ENCODE measurements at places on chromosomes 2 and 18. TPM values are rescaled to one million over a fixed set of nuclear protein-coding genes. Genes with fewer than 3 reads are reported as not detected.

DNA sequence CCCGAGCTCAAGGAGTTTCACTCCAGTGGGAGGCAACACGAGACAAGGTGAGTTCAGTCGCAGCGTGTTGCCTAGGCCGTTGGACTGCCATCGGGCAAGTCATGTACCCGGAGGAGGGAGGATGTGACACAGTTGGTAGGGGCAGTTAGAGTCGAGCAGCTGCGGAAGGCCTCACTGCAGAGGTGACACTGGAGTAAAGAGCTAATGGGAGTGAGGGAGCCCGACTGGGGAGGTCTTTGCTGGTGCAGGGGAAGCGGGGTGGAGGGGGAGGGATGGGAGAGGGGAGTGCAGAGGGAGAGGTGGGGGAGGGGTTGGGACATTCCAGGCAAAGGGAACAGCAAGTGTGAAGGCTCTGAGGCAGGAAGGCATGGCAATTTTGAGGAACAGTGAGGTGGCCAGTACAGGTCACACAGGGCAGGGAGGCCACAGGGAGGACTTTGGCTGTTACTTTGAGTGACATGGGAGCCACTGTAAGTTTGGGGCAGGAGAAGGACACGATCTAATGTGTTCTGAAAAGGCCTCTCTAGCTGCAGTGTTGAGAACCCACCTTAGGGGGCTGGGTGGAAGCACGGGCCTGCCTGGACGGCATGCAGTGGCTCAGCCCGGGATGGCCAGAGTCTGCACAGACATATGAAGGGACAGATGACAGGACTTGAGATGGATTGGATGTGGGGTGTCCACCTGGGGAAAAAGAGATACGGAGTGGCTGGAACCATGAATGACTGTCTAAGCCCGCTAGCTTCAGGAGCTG is 61.1 kb downstream of the KCNF1 start:
- no peak for DNase-seq

DNA sequence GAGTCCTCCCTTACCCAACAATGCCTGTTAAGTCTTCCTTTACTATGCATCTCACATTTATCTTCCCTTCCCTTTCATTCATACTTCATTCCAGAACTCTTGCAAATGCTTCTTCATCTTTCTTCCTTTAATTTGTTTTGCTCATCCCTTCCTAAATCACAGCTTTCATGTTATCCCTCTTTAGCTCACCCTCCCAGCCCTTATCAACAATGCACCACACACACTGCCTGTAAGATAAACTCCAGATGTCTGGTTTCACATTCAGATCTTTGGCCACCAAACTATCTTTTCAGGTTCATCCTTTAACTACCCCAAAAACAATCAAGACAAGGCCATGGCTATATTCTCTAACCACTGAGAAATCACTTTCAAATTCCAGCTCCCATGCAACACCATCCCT is 3.4 kb downstream of the CCDC93 start:
- no peak for DNase-seq

DNA sequence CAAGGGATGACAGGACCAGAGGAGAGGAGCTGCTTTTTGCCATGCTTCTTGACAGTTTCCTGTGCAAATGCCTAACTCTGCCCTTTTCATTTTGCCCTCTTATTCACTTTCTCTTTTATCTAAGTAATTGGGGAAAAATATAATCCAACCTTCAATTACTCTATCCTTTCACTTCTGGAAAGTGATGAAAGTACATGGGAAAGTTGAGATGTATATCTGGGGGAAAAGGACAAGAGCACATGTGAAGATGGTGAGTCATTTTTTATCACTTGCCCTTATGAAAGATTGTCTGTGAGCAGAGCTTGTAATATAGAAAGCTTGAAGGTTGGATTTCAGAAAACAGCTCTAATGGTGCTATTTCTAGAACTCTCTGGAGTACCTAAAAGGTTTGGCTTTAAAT is 1070.7 kb downstream of the CNTNAP5 start:
- peak; percentile 3 for DNase-seq

GRCh38 chr2:121194626-121195025 is 90.4 kb downstream of the TFCP2L1 start:
- no peak for DNase-seq

DNA sequence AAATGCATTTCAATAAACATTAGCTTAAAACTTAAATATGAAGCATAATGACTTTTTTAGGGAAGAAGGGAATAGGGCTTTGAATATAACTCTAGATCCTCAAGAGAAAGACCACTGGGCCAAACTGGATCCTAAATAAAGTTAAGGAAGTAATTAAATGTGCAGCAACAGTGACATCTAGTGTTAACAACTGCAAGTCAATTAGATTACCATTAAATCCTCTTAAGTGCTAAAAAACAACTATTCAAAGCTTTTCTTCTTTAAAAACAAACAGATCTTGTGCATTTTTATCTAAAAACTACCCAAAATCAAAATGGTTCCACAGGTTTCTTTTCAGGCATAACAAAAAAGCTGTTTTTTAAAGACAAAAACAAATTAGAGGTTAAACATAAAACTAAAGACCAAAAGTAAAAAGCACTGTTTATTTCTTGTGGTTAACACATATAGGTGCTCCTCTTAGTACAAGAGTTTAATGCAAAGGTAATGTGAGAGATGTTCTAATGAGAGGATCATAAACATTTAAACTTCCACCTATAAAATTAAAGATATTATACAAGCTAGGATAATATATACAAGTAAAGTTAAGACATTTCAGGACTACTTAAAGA is 111.4 kb downstream of the THADA start:
- DNase-seq, result peak; percentile 77

GRCh38 chr18:1075322-1075721 is 170.7 kb downstream of the ADCYAP1 start:
- DNase-seq, result no peak

GRCh38 chr2:156810094-156810493 is 373.9 kb downstream of the GPD2 start:
- DNase-seq, result no peak

COLEC11 gene
- not detected for total RNA-seq

GRCh38 chr2:36538335-36538734 is 59.6 kb downstream of the FEZ2 start:
- DNase-seq, result no peak

Data from RPMI7951 (cell line).